Lung (tissue), 17 donors: ENCODE measurements at places on chromosomes 11 and 22. TPM values are rescaled to one million over a fixed set of nuclear protein-coding genes. Genes with fewer than 3 reads are reported as not detected.

DNA sequence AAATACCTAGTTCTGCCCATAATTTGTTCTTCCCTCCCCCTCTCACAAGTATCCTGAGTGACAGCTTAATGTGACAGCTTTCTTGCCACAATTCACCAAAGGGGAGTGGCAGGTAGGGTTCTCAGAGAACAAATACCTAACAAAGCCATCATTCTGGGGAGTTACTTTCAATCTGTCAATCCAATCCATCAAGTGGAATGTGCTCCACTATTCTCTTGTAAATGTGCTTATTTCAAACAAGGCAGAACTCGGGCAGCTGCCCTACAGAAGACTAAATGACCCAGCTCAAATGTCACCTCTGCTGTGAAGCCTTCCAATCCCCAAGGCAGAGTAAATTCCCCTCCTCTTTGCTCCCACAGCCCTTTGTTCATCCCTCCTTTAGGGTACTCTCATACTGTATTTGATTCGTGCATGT is 27.8 kb downstream of the LGR4 start:
- H3K27ac ChIP-seq: no peak overlapping the region
- H3K36me3 ChIP-seq: no peaks in the 10 kb centered on the region
- DNase-seq: no peak
- no peaks in the 10 kb centered on the region for H3K27me3 ChIP-seq
- no peak overlapping the region for H3K4me3 ChIP-seq

DNA sequence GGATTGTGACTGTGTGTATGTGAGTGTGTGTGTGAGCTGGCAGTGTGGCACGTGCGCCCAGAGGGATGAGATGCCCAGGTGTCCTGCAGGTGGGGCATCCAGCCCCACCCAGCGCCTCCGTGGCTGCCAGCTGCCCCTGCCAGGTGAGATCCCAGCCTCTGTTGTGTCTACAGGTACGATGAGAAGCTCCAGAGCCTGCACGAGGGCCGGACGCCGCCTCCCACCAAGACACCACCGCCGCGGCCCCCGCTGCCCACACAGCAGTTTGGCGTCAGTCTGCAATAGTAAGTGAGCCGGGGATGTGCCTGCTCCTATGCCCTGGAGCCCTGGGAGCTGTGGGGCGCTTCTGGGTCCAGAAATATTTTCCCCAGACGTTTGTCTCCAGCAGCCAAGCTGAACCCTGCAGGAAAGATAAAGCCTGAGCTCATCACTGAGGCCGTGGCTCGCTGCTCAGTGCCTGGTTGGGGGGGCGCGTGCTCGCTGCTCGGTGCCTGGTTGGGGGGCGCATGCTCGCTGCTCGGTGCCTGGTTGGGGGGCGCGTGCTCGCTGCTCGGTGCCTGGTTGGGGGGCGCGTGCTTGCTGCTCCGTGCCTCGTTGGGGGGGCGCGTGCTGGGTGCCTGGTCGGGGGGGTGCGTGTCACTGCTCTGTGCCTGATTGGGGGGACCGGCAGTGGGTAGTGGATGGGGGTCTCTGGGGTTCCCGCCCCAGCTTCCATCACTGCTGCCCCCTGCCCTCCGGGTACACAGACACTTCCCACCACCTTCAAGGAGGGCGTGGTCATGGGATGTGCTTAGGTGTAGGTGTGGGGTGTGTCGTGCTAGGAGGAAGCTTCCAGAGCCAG is 73.2 kb downstream of the ARHGAP8 start:
- no peaks in the 10 kb centered on the region for H3K27me3 ChIP-seq
- H3K4me1 ChIP-seq: no peaks in the 10 kb centered on the region
- DNase-seq: no peak
- H3K27ac ChIP-seq: no peak overlapping the region
- H3K4me3 ChIP-seq: no peak overlapping the region

- DNase-seq: no peak
- no peak overlapping the region for H3K27ac ChIP-seq
- no peaks in the 10 kb centered on the region for H3K36me3 ChIP-seq
- no peak overlapping the region for H3K4me3 ChIP-seq
Observed at GRCh38 chr11:2118677-2119076, 20.5 kb downstream of the IGF2 start.

- no peak for DNase-seq
- no peak overlapping the region for H3K27ac ChIP-seq
Observed at GRCh38 chr11:77876045-77876444, 55.1 kb downstream of the AAMDC start.

DNA sequence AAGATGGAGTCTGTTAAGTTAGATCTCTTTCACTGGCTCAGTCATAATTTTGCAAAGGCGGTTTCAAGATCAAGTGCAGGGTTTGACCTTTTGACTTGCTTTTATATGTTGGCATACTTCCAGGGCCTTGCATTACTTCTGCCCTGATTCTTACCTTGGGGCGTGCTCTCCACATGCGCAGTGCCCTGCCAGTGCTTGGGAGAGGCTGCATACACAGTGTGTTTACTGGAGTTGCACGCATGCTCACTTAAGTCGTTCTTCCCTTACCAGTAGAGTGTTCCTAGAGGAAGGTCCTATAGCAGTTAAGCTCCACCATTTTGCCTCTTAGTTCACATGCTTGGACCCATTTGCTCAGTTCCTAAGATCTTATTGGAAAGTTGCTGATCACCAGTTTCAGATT is 21.0 kb upstream of the TMEM123 start:
- H3K4me1 ChIP-seq: peaks cover 17% of the 10 kb centered on the region
- no peak overlapping the region for H3K27ac ChIP-seq
- H3K36me3 ChIP-seq: no peaks in the 10 kb centered on the region

LYVE1 gene
- total RNA-seq: 51.2 TPM

GRCh38 chr11:45252877-45253276 is 33.3 kb downstream of the SYT13 start:
- no peak overlapping the region for H3K4me3 ChIP-seq
- H3K4me1 ChIP-seq: no peaks in the 10 kb centered on the region
- H3K27ac ChIP-seq: no peak overlapping the region
- no peaks in the 10 kb centered on the region for H3K27me3 ChIP-seq

GRCh38 chr22:29328566-29329500 is 13.3 kb upstream of the RASL10A start:
- no peaks in the 10 kb centered on the region for H3K4me1 ChIP-seq
- H3K27ac ChIP-seq: no peak overlapping the region
- H3K4me3 ChIP-seq: no peak overlapping the region
- no peaks in the 10 kb centered on the region for H3K36me3 ChIP-seq
- DNase-seq: no peak

DNA sequence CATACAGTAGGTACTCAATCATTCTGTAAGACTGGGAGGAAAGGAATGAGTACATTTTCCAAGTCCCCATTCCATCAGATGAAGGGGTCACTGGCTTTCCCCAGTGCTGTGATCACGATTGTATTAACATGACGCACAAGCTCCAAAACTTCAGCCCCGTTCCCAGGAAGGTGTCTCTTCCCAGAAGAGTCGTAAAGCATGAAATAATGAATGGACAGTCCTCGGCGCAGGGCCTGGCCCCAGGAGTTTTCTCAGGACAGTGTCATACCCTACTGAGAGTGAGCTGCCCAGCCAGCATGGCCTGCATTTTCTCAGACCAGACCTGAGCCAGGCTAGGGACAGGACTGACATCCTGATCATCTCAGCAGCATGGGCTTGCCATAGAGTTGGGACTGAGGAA is 80.7 kb downstream of the PARVA start:
- H3K4me1 ChIP-seq: peaks cover 16% of the 10 kb centered on the region
- no peak overlapping the region for H3K4me3 ChIP-seq
- H3K27ac ChIP-seq: no peak overlapping the region
- no peaks in the 10 kb centered on the region for H3K27me3 ChIP-seq

GRCh38 chr11:114348200-114349191 is 51.8 kb downstream of the C11orf71 start:
- H3K36me3 ChIP-seq: no peaks in the 10 kb centered on the region
- no peaks in the 10 kb centered on the region for H3K27me3 ChIP-seq
- no peak overlapping the region for H3K4me3 ChIP-seq
- peak; percentile 21 for DNase-seq
- no peak overlapping the region for H3K27ac ChIP-seq

SERPIND1 gene
- 0.64 TPM for total RNA-seq

DNA sequence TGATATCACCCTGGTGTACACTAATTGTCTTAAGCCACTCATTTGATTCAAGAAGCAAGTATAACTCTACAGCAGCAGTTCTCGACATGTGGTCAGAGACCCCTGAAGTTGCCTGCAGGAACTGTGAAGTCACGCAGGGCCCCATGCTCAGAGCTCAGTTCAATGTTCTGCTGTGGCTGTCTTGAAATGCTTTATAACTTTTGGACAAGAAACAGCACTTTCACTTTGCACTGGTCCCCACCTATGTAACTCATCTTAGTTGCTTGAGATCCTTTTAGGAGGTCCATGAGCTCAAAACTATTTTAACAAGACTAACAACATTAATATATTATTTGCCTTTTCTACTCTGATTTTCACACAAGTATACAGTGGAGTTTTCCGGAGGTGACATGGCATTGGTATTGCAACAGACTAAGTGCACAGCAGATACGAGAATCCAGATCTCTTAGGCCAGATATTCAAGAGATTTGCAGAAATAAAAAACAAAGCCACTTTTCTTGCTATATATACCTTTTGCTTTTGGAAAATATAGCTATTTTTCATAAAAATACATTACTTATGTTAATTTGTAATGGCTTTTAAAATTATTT is 64.8 kb downstream of the PRR5L start:
- no peaks in the 10 kb centered on the region for H3K27me3 ChIP-seq
- no peak for DNase-seq
- H3K36me3 ChIP-seq: no peaks in the 10 kb centered on the region
- peaks cover 7% of the 10 kb centered on the region for H3K4me1 ChIP-seq
- no peak overlapping the region for H3K4me3 ChIP-seq

ADM2 gene
- 0.74 TPM for total RNA-seq

DNA sequence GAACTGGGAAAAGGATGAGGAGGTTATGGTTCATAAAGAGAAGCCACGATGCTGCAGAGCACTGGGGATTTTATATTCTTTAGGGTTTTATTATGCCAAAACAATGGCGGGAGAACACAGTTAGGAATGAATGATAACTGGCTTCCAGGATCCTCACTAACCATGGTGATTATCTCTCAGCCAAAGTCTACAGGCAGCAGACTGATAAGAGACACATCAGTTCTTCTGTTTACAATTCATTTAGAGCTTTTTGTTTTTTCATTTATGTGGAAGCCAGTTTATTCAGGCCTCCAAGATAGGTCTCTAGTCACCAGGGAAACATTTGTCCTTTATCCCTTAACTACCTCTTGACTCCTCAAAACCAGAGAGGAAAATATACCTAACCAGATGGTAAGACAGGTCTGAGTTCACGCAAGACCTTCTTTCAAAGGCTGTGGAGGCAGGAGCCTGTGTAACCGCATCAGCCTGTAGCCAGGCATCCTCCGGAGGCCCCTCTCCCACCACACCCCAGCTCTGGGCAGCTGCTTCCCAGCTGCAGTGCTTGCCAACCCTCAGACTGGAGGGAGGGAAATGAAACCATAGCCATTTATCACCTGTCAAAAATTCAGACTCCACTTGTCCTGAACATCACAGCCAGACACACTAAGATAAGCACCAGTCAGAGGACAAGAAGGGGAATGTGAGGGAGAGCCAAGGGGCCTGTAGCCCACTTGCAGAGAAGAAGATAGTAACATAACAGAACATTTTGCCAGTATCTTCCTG is 57.2 kb upstream of the FAM181B start:
- no peaks in the 10 kb centered on the region for H3K36me3 ChIP-seq
- no peak overlapping the region for H3K4me3 ChIP-seq
- peak; percentile 9 for DNase-seq
- no peaks in the 10 kb centered on the region for H3K27me3 ChIP-seq

DNA sequence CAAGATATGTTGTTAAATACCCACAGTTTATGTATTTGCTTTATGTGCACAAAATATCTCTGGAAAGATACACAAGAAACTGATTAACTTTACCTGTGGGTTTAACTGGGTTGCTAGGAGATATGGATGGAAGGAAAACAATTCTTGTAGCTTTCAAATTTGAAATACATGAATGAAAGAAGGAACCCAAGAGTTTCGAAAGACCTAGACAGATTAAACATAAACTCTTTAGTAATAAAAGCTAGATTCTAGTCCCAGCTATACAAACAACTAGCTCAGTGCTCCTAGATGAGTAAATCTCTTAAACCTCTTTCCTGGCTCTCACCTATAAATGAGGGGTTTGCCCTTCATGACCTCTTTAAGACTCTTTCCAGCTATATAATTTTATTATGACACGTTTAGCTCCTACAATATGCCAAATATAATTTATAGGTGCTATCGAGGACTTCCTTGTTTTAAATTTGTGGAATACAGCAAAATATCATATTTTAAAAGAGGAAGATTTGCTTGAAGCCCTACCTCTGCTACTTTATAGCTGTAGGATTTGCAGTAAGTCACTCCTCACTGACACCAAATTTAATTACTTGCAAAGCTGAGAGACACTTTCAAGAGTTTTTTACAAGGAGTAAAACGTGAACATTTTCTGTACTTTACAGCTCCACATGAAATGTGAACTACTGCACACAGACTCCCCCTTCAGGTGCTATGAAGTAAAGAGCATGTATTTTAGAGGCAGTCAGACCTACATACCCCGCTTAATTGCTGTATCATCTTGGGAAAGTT is 50.7 kb downstream of the RRAS2 start:
- peaks cover 4% of the 10 kb centered on the region for H3K4me1 ChIP-seq
- DNase-seq: peak; percentile 54
- H3K27me3 ChIP-seq: no peaks in the 10 kb centered on the region
- H3K4me3 ChIP-seq: no peak overlapping the region

GRCh38 chr22:27194096-27194748 is 536.8 kb downstream of the MIAT start:
- no peak overlapping the region for H3K27ac ChIP-seq
- DNase-seq: no peak
- H3K36me3 ChIP-seq: no peaks in the 10 kb centered on the region

- no peaks in the 10 kb centered on the region for H3K27me3 ChIP-seq
- DNase-seq: peak; percentile 73
- H3K4me3 ChIP-seq: no peak overlapping the region
- H3K27ac ChIP-seq: no peak overlapping the region
- H3K36me3 ChIP-seq: peaks cover 21% of the 10 kb centered on the region
Observed at GRCh38 chr22:31893460-31893859, 50.9 kb upstream of the YWHAH start.

- no peak overlapping the region for H3K27ac ChIP-seq
- H3K36me3 ChIP-seq: no peaks in the 10 kb centered on the region
- DNase-seq: no peak
- H3K4me1 ChIP-seq: peaks cover 61% of the 10 kb centered on the region
- H3K27me3 ChIP-seq: no peaks in the 10 kb centered on the region
Observed at GRCh38 chr11:47101406-47101805, 75.3 kb downstream of the ARFGAP2 start.

DNA sequence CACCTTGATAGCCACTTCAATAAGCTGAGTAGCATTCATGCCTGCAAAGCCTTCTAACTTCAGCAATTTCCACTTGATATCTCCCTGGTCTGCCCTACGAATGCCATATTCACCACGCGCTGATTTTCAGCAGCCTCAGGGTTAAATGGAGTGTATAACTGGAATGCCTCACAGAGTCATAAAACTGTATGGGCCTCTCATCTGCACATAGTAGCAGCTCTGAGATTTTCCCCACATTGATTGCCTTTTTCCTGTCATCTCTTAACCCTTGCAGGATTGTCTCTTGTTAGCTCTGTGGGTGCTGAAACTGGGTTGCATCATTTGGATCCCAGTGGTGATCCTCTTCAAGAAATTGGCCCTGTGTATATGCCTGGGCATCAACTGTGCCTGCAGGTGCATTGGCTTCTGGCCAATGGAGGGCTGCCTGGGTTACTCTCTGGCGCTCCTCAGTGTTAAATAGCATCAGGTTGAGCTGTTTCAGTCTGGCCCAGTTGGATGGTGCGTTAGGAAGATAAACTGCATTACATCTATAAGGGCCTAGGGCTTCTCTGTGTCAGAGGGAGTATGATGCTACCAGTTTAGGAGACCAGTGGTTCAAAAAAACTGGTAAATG is 17.4 kb upstream of the GLYATL1 start:
- H3K36me3 ChIP-seq: no peaks in the 10 kb centered on the region
- no peak overlapping the region for H3K27ac ChIP-seq
- H3K4me1 ChIP-seq: no peaks in the 10 kb centered on the region
- H3K4me3 ChIP-seq: no peak overlapping the region
